Stimulated activated CD8-positive, alpha-beta memory T cell treated with anti-CD3 and anti-CD28 coated beads, Interleukin-15, amount 100 ng/mL, for 4 hours (primary cell): ENCODE measurements at places on chromosomes 11 and 22.

DNA sequence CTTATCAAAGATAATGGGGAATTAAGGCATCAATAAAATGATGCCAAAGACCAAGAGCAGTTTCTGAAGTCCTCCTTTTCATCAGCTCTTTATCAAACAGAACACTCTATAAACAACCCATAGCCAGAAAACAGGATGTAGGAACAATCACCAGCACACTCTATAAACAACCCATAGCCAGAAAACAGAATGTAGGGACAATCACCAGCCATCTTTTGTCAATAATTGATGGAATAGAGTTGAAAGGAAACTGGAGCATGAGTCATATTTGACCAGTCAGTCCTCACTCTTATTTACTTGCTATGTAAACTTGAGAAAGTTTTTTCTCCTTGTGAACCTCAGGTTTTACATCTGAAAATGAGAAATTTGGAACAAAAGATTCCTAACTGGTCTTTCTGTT, 10.0 kb downstream of the MS4A2 start:
- no peak for DNase-seq

DNA sequence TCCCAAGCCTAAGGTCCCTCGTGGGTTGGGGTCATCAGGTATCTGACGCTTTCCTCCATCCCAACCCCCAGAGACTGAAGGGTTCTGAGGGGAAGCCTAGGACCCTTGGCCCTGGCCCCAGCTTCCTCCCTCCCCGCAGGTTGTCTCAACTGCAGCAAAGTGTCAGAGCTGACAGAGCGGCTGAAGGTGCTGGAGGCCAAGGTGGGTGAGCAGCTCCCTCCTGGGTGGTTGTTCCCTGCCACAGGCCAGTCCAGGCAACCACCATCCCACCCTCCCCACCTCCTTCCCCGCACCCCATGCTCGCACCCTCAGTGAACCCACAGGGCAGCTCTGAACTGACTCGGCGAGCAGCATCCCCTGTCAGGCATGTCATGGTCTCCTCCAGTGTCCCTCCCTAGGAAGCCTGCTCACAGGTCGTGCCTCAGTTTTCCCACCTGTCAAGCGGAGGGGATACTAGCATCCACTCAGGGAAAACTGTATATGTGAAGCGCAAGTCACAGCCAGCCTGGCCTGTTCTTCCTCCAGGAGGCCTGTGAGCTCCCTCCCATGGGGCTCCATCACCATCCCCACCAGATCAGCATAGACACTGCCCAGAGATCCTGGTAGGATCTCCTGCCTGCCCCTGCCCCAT, 20.8 kb downstream of the EMID1 start:
- DNase-seq = no peak

GRCh38 chr11:119727523-119728151, 1.4 kb downstream of the NECTIN1 start:
- no peak for DNase-seq

- no peak for DNase-seq
Measured at GRCh38 chr11:6427516-6427915, 8.6 kb upstream of the APBB1 start.

GRCh38 chr11:125270711-125271110, 106.2 kb downstream of the PKNOX2 start:
- no peak for DNase-seq

- DNase-seq = no peak
Measured at GRCh38 chr11:76777876-76778275, 5.3 kb upstream of the TSKU start.

GRCh38 chr11:2793701-2794045, 91.9 kb downstream of the CDKN1C start:
- DNase-seq = no peak

DNA sequence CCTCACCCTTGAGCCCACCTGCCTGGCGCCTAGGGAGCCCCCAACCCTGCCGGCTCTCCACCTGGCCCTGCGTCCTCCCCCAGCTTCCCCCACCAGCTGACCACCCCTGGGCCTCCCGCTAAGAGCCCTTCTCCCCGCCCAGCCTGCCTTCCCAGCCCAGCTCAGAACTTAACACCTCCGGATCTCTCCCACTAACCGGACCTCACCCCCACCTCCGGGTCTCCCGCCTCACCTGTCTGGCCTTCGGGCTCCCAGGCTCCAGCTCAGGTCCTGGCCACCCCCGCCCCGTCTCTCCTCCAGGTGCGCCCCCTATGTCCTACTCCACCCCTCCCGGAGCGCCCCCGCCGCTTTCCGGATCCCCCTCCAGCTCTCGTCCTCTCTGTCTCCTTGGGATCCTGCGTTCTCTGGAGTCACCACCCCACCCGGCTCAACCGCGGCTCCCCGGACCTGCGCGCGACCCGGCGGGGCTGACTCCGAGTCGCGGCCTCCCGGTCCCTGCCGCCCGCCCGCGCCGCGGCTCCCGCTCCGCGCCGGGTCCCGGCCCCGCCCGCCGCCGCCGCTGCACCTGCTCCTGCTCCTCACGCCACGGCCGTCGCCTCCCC, at the start of gene KCNJ11:
TSS of gene KCNJ11 (minus strand) at position 51 of the 602 bp plus-strand sequence. CDS start 568 bp downstream, outside the sequence.
- no peak for DNase-seq

DNA sequence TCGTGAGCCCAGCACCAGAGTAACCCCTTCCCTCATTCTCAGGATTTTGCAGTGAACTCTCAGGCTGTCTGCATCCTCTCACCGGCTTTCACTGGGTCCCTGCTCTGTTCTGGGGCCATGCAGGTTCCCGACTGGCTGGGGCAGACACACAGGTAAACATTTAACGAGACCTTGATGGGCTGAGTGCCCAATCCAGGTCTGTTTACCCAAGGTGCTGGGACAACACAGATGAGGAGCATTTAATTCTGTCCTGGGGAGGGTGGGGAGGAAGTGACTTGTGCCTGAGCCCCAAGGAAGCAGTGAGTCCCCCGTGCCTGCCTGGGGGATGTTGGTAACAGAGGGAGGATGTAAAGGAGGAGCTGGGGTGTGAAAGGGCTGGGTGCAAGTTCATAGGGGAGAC, 4.4 kb downstream of the BIK start:
- no peak for DNase-seq

- no peak for DNase-seq
Measured at GRCh38 chr11:20368438-20368837, 4.9 kb downstream of the HTATIP2 start.
